ENCODE measurements at places on chromosomes 1 and 21.
A peak's percentile ranks its signal among the peaks of the same experiment; 100 is the strongest.

DNA sequence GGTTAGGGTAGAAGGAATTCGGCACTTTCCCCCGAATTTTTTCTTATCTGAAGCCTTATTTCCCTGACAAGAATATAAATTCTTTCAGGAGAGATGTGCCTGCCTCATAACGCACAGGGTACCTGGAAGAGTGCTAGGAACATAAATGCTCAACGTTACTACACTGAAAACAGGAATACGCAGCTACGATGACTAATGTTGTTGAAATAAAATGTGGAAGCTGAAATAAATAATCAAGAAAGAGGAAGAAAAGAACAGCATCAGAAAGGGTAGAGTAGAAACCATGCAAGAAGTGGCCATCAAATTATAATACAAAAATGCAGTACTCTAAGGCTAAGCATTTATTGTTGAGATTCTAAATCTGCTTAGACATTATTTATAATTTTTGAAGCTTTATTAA is 33.9 kb downstream of the SLC66A1 start:
- DNase-seq: no peak
- H3K36me3 ChIP-seq: peaks cover 13% of the 10 kb centered on the region
- H3K27me3 ChIP-seq: no peaks in the 10 kb centered on the region
- H3K27ac ChIP-seq: no peak overlapping the region
- no peaks in the 10 kb centered on the region for H3K4me1 ChIP-seq

- H3K4me3 ChIP-seq: no peak overlapping the region
- H3K4me1 ChIP-seq: no peaks in the 10 kb centered on the region
- DNase-seq: no peak
- peaks cover 16% of the 10 kb centered on the region for H3K27me3 ChIP-seq
- no peak overlapping the region for H3K27ac ChIP-seq
Observed at GRCh38 chr1:48887796-48888195, 111.1 kb upstream of the BEND5 start.

GRCh38 chr1:201539561-201540431 is 869 bp downstream of the NAV1 start:
- H3K4me1 ChIP-seq: peaks cover 79% of the 10 kb centered on the region
- no peaks in the 10 kb centered on the region for H3K36me3 ChIP-seq
- no peaks in the 10 kb centered on the region for H3K27me3 ChIP-seq
- peak overlapping the region; percentile 91 for H3K27ac ChIP-seq
- DNase-seq: peak; percentile 88
- peak overlapping the region; percentile 91 for H3K4me3 ChIP-seq

DNA sequence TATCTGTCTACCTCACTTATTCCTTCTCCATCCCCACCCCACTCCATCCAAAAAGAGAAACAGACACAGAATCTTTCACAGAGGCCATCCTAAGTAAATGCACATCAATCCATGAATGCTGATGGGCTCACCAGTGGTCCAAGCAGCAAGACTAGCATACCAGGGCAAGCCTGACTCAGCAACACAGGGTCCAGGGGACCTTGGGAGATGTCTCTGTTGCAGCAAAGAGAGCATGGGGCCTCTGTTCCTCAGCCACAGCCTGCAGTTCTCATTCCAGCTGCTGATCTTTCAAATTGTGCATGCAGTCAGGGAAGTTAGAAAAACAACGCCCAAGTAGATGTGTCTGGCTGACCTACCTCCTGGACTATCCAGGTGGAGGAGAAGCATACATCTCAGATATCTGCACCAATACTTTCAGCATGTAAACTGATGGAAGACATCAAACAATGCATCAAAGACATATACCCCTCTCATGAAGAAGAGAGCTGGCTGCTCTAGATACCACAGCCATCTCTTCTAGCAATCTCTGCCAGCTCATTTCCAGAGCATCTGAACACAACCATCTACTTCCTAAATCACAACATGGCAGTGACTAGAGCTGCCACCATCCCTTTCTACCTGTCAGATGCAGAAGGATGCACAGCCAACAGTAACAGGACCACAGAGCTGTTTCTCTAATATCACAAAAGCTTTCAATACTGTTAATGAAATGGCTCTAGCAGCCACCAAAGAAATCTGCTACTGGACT is 54.5 kb downstream of the CD34 start:
- no peak for DNase-seq
- H3K4me3 ChIP-seq: no peak overlapping the region
- 0 out of 2 replicates have a peak, but pooled peaks cover 5% of the 10 kb centered on the region for H3K4me1 ChIP-seq
- H3K36me3 ChIP-seq: no peaks in the 10 kb centered on the region
- no peaks in the 10 kb centered on the region for H3K27me3 ChIP-seq

GRCh38 chr1:222918801-222919477 is 104.1 kb downstream of the DISP1 start:
- DNase-seq: peak; percentile 54
- no peak overlapping the region for H3K4me3 ChIP-seq
- H3K27ac ChIP-seq: 0 out of 2 replicates have a peak overlapping the region, but pooled peaks have one; percentile 17

DNA sequence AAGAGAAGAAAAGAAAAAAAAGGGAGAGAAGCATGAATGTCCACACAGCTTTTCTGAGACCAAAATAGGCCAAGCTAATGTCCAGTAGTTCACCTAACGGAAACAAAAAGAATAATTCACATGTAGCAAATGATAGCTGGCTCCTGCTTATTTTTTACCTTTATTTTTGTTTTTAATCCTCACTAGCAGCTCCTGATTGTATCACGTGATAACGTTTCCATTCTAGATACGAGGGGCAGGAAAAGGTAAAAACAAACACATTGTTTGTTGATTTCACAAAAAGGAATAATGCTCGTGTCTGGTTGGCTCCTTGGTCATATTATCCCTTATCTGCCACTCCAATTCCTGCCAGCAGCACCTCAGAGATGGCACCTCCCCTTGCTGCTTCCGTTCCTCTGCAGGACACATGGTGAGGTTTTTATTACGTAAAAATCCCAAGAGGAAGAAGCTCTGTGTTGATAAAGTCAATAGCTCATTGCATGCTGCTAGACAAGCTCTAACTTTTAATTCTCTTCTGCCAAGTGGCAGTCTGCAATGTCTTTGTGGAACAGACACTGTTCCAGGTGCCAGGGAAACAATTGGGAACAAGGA is 201.7 kb downstream of the CRB1 start:
- no peak overlapping the region for H3K4me3 ChIP-seq
- H3K36me3 ChIP-seq: no peaks in the 10 kb centered on the region
- peaks cover 4% of the 10 kb centered on the region for H3K4me1 ChIP-seq
- H3K27me3 ChIP-seq: no peaks in the 10 kb centered on the region

Data from GM23248 (cell line).